Stimulated activated CD8-positive, alpha-beta memory T cell treated with anti-CD3 and anti-CD28 coated beads, Interleukin-4, amount 100 ng/mL, for 24 hours (primary cell): ENCODE measurements at places on chromosomes 12 and 14.

DNA sequence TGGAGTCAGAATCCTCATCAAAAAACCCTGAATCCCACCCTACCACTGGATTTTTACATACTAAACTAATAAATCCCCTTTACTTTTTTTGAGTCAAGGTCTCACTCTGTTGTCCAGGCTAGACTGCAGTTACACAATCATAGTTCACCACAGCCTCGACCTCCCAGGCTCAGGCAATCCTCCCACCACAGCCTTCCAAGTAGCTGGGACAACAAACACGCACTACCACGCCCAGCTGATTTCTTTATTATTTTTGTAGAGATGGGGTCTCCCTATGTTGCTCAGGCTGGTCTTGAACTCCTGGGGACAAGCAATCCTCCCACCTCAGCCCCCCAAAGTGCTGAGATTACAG lies 24.3 kb downstream of the SPTSSA start:
- DNase-seq, result no peak

DNA sequence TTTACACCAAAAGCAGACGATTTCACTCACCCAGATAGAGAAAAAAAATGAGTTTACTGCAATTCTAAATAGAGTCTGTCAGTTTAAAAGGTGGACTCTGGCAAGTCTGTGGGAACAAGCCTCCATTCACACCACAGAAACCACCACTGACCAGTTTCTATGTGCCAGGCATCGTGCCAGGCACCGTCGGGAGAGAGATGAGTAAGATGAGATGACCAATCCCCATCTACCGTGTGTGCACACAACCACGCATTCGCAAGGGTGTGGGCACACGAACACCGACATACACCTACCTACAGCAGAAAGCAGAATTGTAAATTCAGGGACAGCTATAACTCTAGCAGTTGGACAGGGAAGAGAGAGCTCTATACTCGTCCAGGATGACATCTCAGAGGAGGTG lies 58.3 kb downstream of the PRIMA1 start:
- no peak for DNase-seq

DNA sequence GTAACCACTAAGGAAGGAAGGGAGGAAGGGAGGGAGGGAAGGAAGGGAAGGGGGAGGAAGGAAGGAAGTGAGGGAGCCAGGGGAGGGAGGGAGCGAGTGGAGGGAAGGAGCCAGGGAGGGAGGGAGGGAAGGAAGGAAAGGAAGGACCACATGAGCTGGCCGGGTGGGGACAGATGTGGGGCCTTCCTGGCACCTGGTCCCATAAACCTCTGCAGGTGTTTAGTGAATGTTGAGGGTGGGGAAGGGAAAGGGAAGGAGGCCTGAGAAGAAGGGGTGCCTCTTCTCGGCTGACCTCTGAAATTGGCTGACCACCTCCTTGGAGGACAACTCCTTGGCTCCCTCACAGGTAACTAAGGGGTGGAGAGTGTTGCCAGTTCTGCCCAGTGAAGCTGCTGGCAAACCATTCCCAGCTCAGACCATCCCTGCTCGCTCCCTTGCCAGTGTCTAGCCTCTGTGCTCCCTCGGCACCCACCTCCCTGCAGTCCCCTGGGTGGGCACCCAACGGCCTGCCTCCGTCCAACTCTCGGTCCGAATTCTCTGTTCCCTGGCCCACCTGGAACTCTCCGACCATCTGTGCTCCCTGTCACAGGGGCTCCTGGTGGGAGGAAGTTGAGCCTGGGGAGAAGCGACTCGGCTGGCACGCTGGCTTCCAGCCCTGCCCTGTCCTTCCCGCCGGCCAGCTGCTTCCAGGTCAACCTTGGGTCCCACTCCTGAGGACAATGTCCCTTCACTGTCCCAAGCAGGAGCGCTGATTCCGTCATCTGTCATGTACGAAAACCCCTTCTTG lies 12.2 kb upstream of the PPP1R13B start:
- no peak for DNase-seq

DNA sequence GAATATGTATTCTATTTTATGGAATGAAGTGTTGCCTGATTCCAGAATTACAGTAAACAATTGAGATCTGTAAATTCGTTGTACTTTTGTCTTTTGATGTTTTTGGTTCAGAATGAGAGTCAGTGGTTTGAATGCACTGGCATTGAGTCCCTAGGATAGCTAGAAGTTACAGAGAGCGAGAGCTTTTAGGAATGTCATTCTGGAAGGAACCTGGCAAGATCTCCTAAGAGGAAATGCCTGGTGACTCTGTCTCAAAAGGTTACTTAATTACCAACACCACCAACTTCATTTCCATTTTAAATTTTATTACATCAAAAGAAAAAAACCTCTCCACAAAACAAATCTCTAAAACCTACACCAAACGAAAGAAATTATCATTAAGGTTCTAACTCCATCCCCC lies 6.0 kb upstream of the CEBPE start:
- DNase-seq, result no peak

DNA sequence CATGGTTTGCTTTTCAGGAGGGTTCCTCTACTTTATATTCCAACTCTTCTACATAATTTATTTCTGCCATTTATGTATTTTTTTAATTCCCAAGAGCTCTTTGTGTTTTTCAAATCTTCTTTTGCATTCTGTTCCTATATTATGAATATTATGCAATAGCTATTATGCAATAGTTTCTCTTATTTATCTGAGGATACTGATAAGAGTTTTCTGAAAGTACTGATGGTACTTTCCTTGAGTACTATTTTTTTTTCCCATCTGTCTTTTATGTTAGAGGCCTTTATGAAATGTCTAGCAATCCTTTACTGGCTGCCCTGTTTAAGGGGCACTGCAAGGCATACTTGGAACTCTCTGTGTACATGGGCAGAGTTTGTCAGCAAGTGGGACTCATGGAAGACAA lies 93.4 kb downstream of the SLC41A2 start:
- no peak for DNase-seq

GRCh38 chr12:72191761-72192160 lies 80.4 kb upstream of the TRHDE start:
- no peak for DNase-seq

GRCh38 chr12:24500831-24501230 lies 448.1 kb downstream of the BCAT1 start:
- DNase-seq, result no peak
